Stimulated activated naive B cell treated with anti-CD40 and anti-IgM and Interleukin-4, amounts not matched to agents 10 μg/mL and 1 μg/mL and 100 μg/mL, for 72 hours (primary cell): ENCODE measurements at places on chromosomes 1 and 21.

DNA sequence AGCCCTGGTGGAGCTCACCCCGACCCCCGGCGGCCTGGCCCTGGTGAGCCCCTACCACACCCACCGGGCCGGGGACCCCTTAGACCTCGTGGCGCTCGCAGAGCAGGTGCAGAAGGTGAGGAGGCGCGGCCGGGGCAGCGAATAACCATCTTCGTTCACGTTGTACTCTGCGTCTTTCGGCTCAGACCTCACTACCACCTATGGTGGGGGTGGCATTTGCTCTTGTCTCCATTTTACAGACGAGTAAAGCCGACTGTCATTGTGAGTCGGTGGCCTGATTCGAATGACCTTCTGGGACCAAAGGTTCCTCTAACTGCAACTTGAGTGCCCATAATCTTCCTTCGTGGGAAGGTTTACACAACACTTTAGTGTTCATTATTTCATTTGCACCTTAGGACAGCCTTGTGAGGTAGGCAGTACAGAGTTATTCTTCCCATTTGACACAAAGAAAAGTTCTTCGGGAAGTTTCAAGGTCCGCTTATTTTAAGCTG lies 506 bp downstream of the C1orf50 start:
- no peak for DNase-seq

DNA sequence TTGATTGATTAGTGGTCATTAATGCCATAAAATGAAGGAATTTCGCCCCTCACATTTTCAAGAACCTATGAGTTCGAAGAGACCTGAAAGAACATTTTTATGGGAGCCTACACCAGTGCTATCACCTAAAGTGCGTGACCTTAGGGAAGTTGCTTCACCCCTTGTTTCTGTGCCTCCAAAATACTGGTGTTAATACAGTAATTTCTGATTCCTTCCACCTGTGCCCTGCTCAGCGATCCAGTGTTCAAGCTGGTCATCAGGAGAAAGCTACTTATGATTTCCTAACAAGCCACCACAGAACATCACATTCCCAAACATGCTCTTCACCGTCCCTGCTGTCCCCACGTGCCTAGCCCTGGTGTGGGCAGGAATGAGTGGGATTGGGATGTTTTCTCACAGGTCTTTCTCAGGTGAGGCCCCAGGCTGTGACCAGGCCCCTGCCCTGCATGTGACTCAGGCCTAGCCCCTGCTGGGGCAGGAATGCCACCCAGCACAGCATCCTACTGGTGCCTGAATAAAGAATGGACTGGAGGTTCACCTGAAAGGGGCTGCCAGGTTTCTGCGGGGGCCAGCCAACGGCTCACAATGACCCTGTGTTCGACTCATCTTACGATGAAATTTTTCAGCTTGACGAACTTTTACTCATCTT lies 60.3 kb downstream of the CD247 start:
- DNase-seq, result no peak

- DNase-seq, result no peak
Observed at GRCh38 chr1:13756557-13757315, 56.7 kb downstream of the PRDM2 start.

DNA sequence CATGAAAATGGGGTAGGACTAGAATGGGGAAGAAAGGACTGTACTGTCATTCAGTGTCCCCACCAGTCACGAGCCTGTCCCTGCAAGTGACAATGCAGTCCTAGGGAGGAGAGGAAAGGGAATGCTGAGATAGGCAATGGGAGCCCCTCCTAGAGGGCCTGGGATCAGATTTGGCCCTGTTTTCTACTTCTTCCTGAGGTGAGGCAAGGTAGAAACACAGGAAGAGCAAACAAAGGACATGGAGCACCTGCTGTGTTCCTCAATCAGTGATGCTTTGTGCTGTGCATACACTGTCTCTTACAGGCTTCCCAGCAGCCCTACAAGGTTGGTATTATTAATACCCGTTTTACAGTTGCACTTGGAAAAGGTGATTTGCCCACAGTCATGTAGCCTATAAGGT lies 6.1 kb downstream of the FABP3 start:
- DNase-seq, result no peak

- no peak for DNase-seq
Observed at GRCh38 chr1:182143825-182144645, 82.5 kb upstream of the ZNF648 start.

DNA sequence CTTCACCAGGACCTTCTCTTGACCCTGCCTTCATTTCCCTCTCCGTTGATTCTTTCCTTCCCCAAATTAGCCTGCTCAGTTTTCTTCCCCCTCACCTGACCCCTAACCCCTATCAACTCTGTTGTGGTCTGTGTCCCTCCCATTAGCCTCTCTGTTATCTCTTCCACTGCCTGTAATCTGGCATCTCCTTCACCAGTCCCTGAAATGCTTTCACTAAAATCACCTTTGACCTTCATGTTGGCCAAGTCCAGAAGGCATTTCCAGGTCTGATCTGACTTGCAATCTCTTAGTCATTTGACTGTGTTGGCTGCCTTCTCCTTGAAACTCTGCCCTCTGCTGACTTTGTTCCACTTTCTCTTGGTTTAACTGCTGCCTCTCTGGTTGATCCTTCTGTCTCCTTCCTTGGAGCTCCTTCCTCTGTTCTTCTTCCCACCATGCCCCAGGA lies 28.2 kb downstream of the ATP8B2 start:
- no peak for DNase-seq
